ENCODE measurements at places on chromosomes 13 and 19.

GRCh38 chr19:44367024-44367423 is 10.5 kb upstream of the ZNF112 start:
- DNase-seq: no peak

DNA sequence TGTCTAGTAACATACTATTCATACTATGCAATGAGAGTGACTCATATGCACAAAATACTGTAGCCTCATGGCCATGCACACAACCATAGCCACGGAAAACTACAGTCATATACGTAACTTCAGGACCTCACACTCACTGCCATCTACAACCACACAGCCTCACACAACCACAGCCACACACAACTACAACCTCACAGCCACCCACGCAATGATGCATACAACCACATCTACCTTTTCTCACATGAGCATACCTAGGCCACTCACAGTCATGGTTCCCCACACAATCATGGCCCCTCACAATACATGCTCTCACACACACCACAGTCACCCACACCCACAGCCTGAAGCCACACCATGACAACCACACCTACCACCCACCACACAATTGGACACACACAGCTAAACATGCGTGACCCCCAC is 8.7 kb upstream of the TNFSF14 start:
- no peak for DNase-seq

- DNase-seq: no peak
Observed at GRCh38 chr13:66847541-66847940, 382.6 kb downstream of the PCDH9 start.

DNA sequence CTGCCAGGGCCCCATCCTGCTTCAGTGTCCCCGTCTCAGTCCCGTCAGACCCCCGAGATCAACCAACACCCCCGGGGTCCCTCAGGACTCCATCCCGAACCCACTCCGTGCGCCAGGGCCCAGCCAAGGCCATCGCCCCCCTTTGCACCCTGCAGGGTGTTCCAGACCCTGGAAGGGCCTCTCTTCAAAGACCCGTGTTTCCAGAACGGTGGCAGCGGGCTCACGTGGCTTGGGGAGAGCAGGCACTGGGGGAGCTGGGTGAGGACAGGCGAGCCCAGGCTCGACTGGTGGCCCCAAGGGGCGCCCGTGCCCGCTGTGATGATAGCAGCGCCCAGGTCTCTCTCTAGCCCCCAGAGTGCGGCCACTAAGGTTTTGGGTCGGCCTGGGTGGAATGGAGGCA is 1.4 kb downstream of the KASH5 start:
- no peak for DNase-seq

GRCh38 chr19:927351-927779 is 1.5 kb downstream of the ARID3A start:
- DNase-seq: no peak

DNA sequence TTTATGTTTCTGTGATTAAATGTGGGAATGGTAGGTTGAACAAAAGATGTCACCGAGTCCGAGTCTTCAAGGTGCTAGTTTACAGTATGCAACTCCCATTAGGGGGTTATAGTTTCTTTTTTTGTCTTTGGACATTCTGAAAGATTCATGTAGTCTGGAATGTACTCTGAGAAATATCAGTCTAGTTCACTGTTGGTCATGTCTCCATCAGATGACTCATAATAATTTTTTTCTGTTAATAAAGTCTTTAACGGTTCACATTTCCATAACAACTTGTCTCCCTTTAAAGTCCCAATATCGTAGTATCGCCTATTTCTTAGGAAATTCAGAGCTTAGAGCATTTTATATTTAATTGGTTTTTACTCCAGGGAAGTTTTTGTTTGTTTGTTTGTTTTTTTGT is 13.5 kb upstream of the ESD start:
- no peak for DNase-seq

DNA sequence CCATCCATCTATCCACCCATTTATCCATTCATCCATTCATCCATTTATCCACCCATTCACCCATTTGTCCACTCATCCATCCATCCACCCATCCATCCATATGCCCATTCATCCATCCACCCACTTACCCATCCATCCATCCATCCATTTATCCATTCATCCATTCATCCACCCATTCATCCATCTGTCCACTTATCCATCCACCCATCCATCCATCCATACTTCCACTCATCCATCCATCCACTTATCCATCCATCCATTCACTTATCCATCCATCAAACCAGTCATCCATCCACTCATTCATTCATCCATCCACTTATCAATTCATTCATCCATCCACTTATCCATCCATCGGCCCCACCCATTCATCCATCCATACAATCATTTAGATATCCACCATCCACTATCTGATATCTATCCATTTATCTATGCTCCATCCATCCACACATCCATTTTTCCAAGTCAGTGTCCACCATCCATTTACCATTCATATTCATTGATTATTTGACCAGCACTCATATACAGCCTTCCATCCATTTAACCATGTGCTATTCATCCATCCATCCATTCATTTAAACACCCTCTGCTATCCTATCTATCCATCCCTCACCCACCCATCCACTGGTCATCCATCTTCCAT is 2.8 kb downstream of the TMEM221 start:
- DNase-seq: no peak

- no peak for DNase-seq
Observed at GRCh38 chr19:50003810-50004419, 21.3 kb downstream of the VRK3 start.

- DNase-seq: no peak
Observed at GRCh38 chr13:97030705-97031452, 36.6 kb upstream of the OXGR1 start.

DNA sequence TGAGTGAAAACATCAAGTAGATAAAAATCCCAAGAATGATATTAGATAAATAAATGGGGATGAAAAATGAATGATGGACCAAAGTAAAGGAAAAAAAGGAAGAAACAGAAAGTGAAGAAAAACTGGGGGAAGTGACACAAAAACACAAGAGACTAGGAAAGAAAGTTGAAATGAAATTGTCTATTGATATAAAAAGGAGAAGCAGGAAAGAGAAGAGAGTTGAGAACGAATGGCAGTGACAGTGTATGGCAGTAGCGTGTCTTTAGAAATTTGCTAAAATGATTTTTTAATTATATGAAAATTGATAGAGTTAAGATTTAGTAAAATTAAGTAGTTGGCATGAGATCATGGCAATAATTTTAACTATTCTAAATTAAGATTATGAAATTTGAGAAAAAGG is 36.3 kb upstream of the SGCG start:
- no peak for DNase-seq

DNA sequence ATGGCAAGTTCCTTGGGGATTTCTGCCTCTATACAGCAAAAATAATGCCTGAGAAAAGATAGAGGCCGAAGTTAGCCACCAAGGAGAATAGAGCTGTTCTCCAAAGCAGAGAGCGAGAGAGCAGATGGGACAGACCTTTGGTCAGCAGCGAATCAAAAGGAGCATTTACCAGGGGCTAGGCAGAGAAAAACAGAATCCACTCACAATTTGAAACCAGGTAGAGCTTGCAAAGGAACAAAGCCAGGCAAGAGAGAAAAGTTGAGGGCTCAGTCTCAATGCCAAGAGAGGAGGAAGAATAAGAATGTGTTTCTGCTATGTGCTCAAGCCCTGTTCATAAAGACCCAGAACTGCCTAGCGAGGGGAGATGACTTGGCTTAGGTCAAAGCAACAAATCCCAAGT is 112.8 kb downstream of the DCT start:
- DNase-seq: no peak

All from right forelimb (tissue), 1 donor.